Stromal cell of bone marrow (primary cell): ENCODE measurements at places on chromosomes 4 and X.

DNA sequence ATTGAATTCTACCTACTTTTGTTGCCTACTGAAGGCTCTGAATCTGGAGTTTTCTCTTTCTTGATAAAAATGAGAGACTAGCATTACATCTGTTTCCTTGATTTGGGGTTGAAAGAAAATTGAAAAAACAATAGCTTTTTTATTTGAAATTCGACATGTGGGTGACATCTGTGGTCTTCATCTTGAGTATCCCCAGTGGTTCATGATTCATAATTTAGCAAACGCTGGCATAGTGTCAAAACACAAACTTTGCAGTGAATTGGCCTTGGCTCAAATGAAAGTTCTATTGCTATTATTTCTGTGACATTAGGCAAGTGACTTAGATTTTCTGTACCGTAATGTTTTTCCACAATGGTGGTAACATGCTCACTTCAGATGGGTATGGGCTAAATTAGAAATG is 747.6 kb downstream of the PCDH7 start:
- DNase-seq, result no peak

DNA sequence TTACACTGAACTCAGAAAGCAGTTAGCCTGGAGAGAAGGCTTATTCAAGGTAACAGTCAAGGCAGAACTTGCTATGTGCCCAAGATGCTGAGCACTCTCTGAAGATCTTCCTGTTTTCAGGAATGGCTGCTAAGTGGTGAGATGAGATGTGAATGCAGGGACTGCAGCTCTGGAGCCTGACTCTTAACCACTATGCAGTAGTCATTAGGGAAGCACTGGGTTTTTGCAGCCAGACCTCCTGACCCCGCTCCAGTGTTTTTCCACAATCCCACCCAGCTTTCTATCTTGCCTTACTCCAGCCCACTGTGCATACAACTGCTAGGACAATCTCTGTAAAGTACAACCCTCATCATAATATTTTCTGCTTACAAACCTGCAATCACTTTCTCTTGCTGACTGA is 95.2 kb upstream of the LNX1 start:
- DNase-seq, result no peak

- no peak for DNase-seq
These were observed at the start of gene ANK2 for GRCh38 chr4:113049421-113050370. Gene ANK2, plus strand, starts transcription at chr4:113049653. Its CDS starts 76 bp downstream, at chr4:113049729.

DNA sequence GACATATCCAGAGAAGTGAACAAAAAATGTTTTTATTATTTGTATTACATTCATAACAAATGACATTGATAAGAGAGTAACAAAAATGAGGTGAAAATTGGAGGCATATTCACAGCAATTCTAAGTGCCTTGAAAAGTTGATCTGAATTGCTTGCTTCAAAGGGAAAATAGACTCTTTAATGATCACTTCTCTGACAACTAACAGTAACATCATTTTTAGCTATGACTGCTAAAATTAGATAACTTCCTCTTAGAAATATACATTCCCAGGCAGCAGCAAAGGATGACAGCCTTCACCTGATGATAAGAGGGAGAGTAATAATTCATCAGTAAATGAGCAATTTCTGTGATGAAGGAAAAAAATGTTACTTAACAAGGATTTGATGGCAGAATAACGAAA is 472.5 kb downstream of the PCDH10 start:
- DNase-seq, result no peak

GRCh38 chr4:151329217-151330007 is 4.0 kb upstream of the SH3D19 start:
- no peak for DNase-seq

- no peak for DNase-seq
These were observed 170.6 kb downstream of the KDR start for GRCh38 chr4:54954656-54955388.

GRCh38 chr4:14403132-14403531 is 599.1 kb upstream of the CPEB2 start:
- no peak for DNase-seq

GRCh38 chr4:3077796-3078195 is 3.3 kb downstream of the HTT start:
- no peak for DNase-seq
